ENCODE measurements at places on chromosomes 2 and 18.

GRCh38 chr2:143071185-143071876 is 57.9 kb upstream of the ARHGAP15 start:
- no peak for DNase-seq

DNA sequence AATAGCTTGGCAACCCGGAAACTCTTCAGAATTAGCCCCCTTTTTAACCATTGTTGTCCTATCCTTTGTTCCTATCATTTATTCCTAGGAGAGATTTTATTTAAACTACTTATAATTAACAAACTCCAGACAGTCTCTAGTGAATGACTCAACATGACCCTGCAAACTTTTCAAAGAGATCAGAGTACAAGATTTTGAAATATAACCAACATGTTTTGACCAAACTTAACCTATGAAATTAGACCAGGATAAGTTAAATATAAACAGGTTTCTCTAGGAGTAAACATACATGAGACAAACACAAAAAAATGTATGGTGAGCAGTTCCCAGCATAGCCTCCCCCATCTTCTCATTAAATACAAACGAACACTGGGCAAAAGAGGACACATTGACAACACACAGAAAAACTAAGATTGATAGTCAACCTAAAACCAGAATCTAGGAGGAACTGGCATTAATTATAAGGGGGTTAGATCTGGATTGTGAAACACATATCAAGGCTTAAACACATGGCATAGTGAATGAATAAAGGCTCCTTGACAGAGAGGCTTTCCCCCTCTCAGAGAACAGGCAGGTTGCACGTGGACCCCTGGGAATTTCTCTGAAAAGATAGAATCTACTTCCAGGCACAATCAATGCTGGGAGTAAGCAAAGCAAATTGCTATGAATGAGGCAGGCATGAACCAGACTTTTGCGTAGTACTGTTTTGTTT is 284.1 kb downstream of the IRS1 start:
- no peak for DNase-seq

DNA sequence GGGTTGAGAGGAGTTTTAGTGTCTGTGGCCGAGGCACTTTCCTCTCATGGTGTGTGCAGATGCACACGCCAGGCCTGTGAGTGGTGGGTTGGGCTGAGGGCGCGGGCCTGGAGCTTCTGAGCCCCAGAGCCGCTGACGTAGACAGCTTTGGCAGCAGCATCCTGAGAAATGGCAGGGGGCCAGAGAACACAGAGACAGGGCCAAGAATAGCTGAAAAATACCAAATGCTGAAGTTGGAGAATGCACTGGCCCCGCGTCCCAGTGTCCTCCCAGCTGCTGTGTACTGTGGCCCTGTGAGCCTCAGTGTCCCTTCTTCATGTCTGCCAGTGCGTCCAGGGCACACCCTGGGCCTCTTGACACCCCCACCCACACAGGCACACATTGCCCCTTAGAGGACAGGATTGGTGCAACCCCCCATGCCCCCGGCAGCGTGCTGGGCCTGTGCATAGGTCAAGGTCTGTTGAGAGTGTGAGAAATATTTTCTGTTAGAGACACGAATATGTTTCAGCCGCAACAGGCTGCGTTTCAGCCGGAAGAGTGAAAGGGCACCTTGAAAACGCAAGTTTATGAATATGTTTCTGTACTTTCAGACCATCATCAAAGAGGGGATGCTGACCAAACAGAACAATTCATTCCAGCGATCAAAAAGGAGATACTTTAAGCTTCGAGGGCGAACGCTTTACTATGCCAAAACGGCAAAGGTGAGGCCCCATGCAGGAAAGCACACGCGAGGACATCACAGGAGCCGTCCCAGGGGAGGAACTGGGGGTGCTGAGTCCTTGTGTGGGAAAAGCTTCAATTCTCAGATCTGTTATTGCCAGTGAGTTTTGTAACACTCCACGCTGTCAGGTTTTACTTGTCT is 33.6 kb downstream of the DGKD start:
- peak; percentile 96 for DNase-seq

- no peak for DNase-seq
These were observed 35.8 kb downstream of the IMPA2 start for GRCh38 chr18:12017081-12017480.

- DNase-seq, result no peak
These were observed 22.3 kb upstream of the LPIN1 start for GRCh38 chr2:11724151-11724550.

DNA sequence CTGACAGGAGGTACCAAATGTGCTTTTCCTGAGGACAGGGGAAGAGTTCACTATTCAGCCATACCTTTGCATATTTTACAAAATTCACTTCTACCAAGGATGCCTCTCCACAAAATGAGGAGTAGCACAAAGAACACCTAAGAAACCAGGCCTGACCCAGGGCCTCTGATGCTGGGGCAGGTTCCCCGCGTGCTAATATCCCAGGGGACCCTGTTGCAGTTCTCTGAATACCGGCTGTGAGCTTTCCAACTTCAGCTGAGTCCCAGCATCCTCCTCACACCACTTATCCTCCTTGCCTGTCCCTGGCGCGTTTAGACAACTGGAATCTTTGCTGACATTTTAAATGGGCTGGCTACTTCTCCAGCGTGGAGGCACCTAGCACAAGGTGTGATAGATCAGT is 142.3 kb downstream of the BCL2 start:
- DNase-seq, result no peak

Measured in femur (tissue), 1 donor.